ENCODE measurements at places on chromosomes 5 and 9.

DNA sequence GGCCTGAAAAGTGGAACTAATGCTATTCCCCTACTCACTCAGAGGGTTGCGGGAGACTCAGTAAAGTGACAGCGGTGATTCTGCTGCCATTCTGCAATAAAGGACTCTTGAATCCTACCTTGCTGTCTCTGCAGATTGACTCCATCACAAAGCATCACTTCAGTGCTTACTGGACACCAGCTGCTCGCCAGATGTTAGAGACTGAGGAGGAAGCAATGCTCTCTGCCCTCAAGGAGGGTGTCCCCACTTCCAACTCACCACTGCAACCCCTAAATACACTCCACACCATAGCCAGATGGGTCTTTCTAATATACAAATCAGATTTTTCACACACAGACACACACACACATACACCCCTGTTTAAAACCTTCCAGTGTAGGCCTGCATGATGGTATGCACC, 21.4 kb downstream of the TTLL11 start:
- no peak for DNase-seq

- no peak for DNase-seq
Measured at GRCh38 chr5:96410013-96410412, 23.0 kb downstream of the PCSK1 start.

- DNase-seq, result peak; percentile 84
Measured at GRCh38 chr5:137142764-137143605, 356.1 kb downstream of the SPOCK1 start.

GRCh38 chr9:129078691-129079503, 2.0 kb upstream of the DOLPP1 start:
- no peak for DNase-seq

DNA sequence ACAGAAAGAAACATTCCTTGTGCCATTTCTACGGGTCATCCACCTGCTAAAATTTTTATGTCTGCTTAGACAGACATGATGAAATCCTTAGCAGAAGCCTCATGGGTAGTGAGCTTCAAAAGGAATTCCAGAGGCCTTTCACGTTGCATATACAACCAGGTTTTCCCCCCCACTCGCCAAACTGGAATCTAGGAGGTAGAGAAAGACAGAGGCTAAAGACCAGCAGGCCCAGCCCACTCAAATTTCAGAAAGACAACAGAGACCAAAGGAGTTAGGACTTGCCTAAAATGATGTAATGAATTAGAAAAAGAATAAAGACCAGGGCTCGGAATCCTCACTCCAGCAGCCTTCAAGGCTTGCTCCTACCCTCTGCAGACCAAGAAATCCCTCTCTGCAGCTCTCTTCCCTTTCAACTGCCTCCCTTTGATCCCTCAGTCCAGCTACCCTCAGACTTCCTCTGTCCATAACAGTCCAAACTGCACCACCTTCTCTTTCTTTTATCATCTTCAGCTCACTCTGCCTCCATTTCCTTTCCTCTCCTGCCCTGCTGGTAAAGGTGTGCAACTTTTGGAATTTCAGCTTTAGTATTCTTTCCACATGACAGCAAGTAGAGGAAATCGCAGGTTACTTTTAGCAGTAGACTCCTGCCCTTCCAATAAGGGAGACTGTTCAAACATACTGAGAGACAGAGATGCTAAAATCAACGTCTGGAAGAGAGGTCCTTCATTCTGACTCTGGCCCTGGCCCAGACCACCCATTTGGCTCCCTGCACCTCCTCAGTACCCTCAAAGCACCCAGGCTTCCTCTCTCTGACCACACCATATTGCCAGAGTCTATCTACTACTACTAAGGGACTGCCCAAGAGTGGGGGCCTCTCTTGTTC, 8.9 kb downstream of the B4GALT1 start:
- DNase-seq, result peak; percentile 23

GRCh38 chr5:132026516-132027008, 15.1 kb upstream of the ACSL6 start:
- no peak for DNase-seq
